ENCODE measurements at places on chromosomes 3 and 15. TPM values are rescaled to one million over a fixed set of nuclear protein-coding genes. Genes with fewer than 3 reads are reported as not detected.

Gene TUSC7
- total RNA-seq = not detected

Gene MITF
- 18.2 TPM for total RNA-seq

Gene ADAMTSL3
- total RNA-seq = 7.9 TPM

Gene ALDH1A3
- 15.6 TPM for total RNA-seq

DNA sequence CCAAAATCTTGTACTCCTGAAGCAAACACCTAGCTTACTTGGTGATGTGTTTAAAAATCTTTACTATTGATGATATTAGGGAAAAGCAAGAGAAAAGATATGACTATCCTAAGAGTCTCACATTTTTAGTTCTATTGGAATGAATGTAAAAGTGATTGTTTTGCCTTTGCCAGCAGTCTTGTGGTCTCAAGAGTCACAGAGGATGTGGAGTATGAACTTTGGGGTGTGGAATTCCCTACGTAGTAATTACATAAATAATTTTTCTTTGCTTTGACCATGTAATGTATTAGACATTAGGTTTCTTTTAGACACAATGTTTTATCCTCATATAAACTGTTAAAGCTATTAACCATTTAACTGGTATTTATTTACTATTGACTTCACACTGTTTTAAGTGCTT is 387.6 kb downstream of the NAALADL2 start:
- DNase-seq = no peak

DNA sequence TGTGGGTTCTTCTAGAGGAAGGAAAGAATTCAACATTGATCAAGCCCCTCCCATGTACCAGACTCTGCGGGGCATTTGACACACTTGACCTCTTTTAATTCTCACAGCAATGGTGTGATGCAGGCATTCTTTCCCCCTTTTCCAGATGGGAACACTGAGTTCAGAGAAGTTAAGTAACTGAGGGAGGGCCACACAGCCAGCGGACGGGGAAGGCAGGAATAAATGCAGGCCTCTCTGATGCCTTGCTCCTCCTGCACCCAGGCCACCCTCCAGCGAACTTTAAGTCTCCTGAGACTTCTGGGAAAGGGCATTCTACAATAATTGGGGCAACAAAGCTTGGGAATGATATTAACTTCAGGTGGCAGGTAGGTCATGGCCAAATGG is 227.4 kb downstream of the UACA start:
- no peak for DNase-seq

- peak; percentile 61 for DNase-seq
Measured at GRCh38 chr3:36868614-36869436, 76.0 kb downstream of the TRANK1 start.

DNA sequence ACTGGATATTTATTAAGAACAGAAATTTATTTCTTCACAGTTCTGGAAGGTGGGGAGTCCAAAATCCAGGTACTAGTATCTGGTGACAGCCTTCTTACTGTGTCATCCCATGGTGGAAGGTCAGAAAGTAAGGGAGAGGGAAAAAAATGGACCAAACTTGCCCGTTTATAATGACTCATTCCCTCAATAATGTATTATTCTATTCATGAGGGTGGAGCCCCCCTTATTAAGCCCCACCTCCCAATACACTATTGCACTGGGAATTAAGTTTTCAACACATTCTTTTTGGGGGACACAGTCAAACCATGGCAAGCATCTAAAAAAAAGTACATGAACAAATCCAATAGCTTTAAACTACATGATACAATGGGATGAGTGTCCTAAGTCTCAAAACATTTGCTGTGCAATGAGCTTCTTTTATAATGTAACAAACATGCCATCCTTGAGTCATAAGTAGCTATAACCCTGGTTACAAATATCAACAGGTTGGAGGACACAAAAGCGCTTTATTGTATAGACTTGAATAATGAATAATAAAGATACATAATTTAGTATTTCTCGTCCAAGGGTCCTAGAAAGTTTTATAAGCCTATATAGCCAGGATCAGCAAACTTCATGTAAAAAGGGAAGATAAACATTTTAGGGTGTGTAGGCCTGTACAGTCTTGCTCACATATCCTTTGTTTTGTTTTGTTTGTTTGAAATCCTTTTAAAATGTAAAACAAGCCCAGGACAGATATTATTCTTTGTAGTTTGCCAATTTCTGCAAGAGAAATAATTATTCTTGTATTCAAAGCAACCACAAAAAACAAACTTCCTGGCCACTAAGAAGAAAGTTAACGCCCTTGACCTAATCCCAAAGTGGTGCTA is 160.6 kb upstream of the RAP2B start:
- no peak for DNase-seq

GRCh38 chr15:89406218-89406939 is 71.8 kb upstream of the POLG start:
- DNase-seq = no peak

DNA sequence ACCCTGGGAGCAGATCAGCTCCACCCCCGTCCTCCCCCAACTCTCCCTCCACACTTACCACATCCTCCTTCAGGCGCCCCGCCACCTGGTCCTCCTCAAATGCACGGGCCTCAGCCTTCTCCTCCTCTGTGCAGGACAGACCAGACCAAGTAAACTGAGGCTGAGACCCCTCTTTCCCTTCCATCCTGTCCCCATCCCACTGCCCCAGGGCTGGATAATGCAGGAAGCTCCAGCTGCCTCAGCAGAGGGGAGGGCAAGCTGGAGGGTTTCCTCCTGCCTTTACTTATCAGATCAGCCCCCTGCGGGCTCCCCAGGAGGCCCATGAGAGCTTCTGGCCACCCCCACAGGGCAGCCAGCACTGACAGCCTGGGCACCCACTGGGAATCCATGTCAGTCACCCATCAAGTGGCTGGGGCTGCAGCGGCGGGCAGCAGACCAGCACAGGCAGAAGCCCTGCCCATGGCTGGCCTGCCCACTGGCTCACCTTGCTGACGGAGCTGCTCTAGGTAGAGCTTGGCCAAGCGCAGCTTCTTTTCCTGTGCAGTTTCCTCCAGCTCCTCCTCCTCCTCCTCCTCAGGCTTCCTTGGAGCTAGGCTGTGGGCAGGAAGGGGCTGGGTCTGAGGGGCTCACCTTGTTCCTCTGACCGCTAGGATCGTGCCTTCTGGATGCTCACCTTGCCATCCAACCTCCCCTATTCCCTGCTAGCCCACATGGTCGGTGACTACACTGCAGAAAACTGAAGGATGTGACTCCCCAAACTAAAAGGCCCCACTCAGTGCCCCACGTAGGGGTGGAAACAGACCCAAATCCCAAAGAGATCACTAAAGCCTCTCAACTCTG is 3.9 kb downstream of the RRP9 start:
- DNase-seq = no peak

DNA sequence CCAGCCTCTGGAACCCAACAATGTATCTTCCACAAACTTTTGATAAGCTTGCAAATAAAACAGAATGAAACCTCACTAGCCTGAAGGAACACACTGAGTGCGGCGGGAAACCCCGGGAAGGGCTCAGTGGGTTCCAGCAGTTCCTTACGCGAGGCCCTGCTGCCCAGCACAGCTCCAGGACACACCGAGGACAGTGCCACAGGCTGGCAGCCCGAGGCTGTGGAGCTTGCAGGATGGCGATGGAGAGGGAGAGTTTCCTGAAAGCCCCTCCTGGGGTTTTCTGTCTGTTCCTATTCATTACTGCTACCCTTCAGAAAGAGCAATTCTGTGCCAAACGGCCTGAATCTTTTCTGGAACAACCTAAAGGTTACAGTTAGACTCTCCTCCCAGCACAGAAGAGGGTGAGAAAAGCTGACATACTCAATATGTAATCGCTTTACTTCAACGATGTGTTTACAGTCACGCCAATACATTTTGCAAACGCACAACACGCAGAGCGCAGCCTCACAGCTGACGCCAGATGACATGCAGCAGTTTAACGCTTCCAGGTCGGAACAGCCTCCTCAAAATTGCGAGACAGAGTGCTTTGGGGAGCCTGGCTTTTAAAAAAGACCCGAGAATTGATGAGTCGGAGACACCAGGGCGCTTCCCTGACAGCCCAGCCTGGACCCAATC is 57.1 kb upstream of the RPL32 start:
- DNase-seq = no peak

DNA sequence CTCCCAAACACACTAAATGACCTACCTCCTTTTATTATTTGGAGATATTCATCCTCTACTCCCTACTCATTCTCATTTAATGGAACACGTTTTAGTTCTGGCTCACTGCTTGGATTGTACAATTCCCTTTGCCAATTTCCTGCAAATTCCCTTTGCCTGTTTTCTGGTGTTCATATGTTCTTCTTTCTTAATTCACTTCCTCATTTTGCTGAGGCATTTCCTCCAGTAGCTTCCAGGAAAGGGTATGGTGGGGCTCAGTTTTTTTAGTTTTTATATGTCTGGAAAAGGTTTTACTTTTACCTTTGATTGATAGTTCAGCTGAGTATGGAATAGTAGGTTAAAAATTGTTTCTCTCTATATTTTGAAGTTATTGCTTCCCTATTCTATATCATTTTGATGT is 143.6 kb upstream of the GOLIM4 start:
- no peak for DNase-seq

GRCh38 chr3:66153481-66154443 is 67.0 kb upstream of the SLC25A26 start:
- no peak for DNase-seq

DNA sequence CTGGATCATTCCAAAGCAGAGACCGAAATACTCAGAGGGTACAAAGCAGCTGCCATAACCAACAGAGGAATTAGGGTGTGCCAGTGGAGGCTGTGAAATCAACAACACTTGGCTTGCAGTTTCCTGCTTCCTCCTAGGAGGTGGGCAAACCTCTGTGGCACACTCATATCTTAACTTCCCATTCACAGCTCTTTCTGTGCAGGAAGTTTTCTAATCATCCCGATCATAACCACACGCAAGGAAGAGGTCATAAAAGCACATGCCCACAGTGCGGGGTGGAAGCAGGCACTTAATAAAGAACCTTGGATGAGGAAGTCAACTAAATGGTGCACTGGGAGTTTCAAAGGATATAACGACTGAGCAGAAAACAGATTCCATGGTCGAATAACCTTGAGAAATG is 5.1 kb downstream of the SCAMP2 start:
- DNase-seq = no peak

GRCh38 chr15:29925227-29926082 is 103.2 kb upstream of the TJP1 start:
- DNase-seq = peak; percentile 67

GRCh38 chr3:63652066-63652725 is at the start of gene SNTN:
TSS of gene SNTN (plus strand) at chr3:63652675. CDS start at chr3:63652688, 13 bp downstream.
- DNase-seq = no peak

- no peak for DNase-seq
Measured at GRCh38 chr3:114005481-114005880, 50.8 kb downstream of the CCDC191 start.

GRCh38 chr15:75659928-75660645 is 12.4 kb downstream of the SNX33 start:
- DNase-seq = no peak

DNA sequence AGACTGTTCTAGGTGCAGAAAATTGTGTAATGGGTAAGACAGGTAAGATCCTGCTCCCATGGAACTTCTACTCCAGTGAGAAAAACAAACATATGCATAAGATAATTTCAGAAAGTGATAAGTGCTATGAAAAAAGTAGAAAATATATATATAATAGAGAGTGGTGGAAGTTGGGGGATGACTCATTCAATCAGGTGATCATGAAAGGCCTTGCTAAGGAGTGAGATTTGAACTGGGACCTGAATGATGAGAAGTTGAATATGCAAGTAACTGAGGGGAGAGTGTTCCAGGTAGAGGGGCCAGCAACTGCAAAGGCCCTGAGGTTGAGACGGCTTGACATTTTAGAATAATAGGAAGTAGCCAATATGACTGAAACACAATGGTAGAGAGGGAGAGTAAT is 92.3 kb upstream of the TNIK start:
- no peak for DNase-seq

GRCh38 chr3:45087155-45087554 is 59.0 kb downstream of the CDCP1 start:
- no peak for DNase-seq

- DNase-seq = no peak
Measured at GRCh38 chr3:56931836-56932235, 128.6 kb upstream of the SPATA12 start.

DNA sequence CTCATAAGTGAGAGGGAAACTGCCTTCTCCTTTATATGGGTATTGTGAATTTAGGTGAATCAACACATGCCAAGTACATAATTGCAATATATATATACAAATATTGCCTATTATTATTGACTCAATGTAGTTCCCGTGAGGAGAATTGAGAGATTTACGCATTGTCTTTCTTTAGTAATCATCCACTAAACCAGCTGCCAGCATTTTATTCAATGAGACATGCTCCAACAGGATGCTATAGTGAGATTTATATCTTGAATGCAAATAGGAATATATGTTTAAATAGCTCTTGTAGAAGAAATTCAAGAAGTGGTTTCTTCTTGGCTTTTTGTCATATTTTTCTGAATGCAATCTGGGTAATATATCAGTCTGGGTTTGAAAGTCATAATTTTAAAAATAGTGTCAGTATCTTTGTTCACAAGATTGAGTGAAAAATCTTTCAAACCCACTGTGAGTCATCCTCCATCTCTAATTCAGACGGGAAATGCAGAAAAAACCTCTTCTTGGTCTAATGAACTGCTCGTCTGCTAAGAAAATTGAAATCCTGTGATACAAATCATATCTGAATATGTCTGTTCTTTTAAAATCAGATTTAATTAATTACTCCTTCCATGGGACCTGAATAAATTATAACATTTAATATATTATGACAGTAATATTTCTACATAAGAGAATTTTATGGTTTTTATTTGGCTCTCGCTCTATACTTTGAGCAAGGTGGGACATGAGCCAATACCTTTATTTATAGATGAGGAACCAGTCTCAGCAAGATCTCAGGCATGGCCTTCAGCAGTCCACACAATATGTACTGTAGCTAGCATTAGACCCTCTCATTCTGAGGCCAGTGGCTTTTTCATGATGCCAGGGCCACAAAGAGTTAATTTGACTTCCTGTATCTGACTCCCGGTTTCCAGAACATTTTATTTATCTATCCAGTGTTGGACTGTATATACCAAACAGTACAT is 516.0 kb downstream of the GABRG3 start:
- DNase-seq = no peak

- no peak for DNase-seq
Measured at GRCh38 chr3:74415731-74416130, 198.7 kb downstream of the CNTN3 start.

DNA sequence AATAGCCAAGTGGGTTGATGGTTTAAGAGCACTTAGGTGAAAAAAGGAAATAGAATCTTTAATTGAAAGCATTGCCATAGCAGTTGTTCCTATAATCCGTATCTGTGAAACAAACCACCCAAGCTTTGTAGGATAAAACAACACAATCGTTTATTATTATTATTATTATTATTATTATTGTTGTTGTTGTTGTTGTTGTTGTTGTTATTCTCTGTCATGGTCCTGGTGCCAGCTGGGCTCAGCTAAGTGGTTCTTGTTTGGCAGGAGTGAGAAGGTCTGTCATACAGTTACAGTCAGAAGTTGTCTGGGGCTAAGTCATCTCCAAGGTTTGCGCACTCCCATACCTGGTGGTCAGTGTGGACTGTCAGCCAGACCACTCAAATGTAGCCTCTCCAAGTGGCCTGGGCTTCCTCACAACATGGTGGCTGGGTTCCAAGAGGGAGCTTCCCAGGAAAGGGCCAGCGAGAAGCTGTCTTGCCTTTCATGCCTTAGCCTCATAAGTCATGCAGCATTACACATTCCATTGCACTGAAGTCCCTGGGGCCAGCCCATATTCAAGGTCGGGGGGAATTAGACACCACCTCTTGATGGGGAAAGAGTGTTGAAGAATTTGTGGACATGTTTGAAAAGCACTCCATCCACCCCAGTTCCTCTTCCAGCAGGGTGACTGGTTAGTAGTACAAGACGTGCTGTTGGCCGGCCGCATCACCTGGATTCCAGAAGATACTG is 54.3 kb upstream of the FGD5 start:
- DNase-seq = no peak

Data from uterus (tissue), 4 donors.